ENCODE measurements at places on chromosomes 5 and 9.

GRCh38 chr9:121857928-121858327 is 206.5 kb downstream of the DAB2IP start:
- no peak for DNase-seq

- peak; percentile 61 for DNase-seq
Measured at GRCh38 chr9:33737811-33738606, 57.4 kb upstream of the PRSS3 start.

DNA sequence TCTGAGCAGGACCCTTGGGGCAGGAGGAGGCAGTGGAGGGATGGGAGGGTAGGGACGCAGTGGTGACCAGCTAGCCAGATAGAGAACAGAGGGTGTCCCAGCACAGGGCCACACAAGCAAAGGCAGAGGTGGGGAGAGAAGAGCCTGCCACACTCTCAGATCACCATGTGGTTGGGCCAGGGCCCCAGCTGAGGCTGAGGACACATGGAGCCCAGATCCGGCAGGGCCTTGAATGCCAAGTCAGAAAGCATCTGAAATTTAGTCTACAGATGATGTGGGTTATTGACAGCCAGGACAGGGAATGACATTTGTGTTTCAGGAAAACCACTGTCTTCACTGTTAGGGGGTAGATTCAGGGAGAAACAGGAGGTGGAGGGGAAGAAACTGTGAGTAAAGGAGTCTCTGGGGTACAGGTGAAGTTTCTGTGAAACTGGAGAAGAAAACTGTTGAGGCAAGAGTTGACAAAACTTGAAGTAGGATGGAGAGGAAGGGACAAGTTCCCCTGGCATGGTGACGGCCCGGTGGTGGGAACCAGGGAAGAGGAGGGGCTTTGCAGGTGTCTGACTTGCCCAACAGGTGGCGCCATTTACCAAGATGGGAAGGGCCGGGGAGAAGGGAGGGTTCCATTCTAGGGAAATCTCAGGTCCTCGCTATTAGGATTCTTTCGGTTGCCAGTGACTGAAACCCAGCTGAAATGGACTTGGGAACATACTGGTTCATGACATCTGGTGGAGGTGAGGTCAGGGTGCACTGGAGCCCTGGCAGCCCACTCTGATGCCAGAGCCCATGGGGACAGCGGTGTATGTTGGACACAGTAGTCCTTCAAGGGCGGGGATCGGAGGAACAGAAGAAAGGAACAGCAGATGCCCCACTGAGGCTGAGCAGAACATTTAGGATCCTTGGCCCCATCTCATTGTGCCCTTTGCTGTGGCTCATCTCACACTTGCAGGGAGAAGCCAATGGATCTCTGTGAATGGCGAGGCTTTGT is 100.1 kb downstream of the KCNIP1 start:
- peak; percentile 57 for DNase-seq

GRCh38 chr9:7164440-7165330 is 406.9 kb downstream of the KDM4C start:
- DNase-seq = no peak

DNA sequence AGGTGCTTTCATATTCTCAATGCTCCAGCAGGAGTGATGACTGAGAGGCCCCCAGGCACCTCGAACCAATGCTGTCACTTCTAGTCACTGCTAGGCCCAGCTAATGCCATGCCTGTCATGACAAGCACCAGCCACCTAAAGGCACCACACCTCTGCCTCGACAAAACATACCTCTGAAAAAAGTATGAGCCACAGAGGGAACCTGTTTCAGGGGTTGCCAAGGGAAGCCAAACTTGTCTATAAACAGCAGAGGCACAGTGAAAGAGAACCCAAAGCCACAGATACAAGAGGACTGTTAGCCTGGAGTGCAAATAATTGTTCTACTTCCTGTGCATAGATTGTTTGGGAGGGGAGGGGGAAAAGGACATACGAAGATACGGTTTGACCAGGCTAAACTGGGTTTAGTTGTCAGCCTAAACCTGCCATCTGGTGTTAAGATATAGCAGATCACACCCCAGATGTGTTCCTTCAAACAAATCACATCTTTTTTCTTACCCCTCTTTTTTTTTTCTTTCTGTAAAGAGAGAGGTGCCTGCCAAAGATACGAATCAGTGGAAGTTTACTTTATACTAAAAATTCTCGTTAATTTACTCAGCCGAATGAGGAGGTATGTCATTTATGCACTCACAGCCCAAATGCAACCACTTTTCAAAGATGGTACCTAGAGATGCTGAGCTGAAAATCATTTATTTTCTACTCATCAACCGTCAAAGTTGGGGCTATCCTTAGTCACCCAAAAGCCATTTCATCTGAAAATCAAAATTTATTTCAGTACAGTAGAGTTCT is 45.7 kb downstream of the BNC2 start:
- DNase-seq = peak; percentile 19

- peak; percentile 93 for DNase-seq
Measured at GRCh38 chr5:126594748-126595485, at the start of gene ALDH7A1. Gene ALDH7A1 (minus strand): TSS chr5:126595219. CDS start chr5:126595198, 21 bp downstream.

DNA sequence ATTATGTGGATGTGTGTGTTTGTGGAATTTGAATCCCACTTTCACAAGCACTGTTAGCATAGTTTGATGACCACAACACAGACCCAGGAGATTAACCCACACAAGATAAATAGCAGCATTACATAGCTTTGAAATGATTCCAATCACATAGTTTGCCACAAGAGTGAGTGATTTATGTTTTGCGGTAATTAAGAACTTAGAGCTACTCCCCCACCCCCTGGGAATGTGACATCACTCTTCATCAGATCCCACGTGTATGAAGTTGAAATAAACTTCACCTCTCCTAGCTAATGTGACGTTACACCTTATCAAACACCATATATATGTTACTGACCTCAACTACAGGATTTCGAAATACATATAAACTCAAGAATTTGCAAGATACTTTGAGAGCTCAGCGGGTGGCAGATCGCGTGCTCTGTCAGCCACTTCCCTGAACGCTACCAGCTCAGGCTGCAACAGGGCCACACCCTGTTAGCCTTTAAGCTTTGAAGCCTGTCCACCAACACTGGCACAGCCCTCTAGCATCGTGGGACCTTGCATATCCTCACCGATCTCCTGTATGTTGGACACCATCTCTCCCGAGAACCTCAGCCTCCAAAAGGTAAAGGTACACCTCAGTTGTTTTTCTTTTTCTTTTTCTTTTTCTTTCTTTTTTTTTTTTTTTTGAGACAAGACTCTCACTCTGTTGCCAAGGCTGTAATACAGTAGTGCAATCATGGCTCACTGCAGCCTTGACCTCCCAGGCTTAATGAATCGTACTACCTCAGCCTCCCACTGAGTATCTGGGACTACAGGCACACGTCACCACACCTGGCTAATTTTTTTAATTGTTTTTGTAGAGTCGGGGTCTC is 1.7 kb upstream of the AGTPBP1 start:
- no peak for DNase-seq

- DNase-seq = no peak
Measured at GRCh38 chr5:142954455-142954854, 184.3 kb downstream of the ARHGAP26 start.

DNA sequence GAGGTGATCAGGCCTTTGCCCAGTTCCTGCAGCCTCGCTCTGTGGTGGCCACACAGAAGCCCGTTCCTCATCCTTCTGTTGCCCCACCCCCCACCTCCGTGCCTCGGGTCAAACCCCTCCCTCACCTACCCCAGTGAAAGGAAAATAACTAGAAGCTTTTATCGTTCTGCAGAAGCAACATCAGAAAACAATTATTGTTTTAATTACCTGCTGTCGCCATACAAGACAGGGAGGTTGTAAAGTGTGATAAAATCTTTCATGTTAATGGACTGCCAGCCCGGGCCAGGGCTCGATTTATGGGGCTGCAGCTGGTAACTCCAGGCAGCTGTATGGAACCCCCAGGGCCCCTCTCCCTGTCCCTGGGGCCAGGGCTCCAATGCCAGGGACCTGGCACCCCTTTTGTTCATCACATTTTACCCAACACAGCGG is 20.6 kb downstream of the UNC5A start:
- DNase-seq = no peak

DNA sequence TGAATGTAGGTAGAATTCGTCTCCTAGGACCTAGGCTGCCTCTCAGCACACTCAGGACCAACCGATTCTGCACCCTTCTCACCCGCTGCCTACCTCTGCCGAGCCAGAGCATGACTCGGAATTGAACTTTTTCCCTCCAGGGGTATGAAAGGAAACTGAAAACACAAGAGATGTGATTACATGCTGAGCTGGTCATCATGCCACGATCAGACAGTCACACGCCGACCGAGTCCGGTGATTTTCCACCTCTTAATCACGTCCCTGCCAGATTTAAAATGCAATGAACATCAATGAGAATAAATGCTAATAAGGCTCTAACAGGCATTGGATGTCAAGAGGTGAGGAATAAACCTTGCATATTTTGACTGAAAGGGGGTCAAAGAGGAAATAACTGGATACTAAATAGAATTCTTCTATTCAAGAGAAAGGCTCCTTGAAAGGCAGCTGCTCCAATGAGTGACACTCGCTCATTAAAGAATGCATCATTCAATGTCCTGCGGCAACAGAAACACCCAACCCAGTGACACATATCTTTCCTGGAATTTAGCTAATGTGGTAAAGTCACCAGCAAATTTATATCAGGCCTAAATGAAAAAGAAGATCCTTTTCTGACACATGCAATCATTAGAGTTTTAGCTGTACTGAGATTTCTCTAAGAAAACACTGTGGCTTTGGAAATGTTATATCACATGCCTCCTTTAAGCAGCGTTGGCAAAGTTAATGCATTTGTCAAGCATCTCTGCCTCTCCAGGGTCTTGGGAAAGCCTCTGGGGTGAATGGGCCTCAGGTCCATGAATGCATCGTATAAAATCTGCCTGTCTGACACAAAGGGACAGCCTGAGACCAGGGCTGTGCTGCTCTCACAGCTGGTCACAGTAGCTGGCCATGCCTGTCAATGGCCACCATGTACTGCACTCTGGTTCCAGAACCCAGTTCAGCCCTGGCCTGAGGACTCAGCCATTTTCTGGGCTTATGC is 128.7 kb downstream of the SPOCK1 start:
- no peak for DNase-seq

GRCh38 chr9:136022731-136023409 is 61.7 kb upstream of the UBAC1 start:
- DNase-seq = no peak

DNA sequence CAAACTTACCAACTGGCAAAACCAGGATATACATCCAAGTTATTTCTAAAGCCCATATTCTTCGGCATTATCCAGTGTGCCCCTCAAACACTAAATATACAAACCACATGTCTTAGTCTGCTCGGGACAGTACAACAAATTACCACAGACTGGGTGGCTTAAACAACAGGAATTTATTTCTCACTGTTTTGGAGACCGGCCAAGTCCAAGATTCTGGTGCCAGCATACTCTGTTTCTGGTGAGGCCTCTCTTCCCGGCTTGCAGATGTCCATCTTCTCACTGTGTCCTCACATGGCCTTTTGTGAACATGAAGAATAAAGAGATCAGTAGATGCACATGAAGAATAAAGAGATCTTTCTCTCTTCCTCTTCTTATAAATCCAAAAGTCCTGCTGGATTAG is 12.9 kb upstream of the SLCO6A1 start:
- DNase-seq = no peak

GRCh38 chr5:154485096-154485491 is 7.1 kb upstream of the HAND1 start:
- DNase-seq = no peak

DNA sequence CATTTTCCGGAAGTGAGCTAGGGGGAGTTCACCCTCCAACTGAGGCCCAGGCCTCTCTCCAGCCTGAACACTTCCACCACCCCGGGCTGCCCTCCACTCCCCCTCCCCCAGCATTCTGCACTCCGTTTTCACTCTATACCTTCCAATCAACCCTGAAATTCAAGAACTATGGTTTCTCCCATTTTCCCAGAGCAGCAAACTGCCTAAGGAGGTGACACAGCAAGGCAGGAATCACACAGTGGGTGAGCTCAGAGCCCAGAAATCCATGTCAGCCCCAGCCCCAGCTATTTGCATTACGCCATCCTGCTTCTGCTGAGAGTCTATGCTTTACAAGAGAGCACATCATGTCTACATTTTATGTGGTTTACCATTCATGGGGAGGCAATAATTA is 11.9 kb downstream of the MSX2 start:
- no peak for DNase-seq

Measured in ACHN (cell line).